ENCODE measurements at places on chromosomes 3 and 15.

- no peak for DNase-seq
Observed at GRCh38 chr3:177642042-177642803, 444.9 kb upstream of the TBL1XR1 start.

GRCh38 chr3:71893702-71894479 lies 108.9 kb upstream of the PROK2 start:
- DNase-seq, result no peak

DNA sequence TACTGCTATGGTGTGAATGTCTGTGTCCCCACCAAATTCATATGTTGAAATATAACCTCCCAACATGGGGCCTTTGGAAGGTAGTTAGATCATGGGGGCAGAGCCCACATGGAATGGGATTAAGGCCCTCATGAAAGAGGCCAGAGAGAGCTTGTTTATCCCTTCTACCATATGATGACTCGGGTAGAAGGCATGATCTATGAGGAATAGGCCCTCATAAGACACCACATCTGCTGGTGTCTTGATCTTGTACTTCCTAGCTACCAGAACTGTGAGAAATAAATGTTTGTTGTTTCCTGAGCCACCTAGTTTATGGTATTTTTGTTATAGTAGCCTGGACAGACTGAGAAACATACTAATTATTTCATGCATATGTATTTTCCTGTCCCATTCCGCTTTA lies 51.9 kb downstream of the WWTR1 start:
- DNase-seq, result no peak

GRCh38 chr15:80442728-80443403 lies 38.7 kb downstream of the ARNT2 start:
- no peak for DNase-seq

- DNase-seq, result no peak
Observed at GRCh38 chr15:52715411-52715810, 36.2 kb upstream of the ATOSA start.

DNA sequence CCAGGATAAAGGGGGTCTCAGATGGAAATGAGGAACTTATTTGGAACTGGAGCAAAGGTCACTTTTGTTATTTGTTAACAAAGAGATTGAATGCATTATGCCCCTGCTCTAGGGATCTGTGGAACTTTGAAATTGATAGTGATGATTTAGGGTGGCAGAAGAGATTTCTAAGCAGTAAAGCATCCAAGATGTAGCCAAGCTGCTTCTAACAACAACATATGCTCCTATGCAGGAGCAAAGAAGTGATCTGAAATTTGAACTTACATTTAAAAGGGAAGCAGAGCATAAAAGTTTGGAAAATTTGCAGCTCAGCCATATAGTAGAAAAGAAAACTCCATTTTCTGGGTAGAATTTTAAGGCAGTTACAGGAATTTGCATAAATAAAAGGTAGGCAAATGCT lies 30.3 kb upstream of the CCDC50 start:
- no peak for DNase-seq

- DNase-seq, result no peak
Observed at GRCh38 chr3:44061961-44062360, 179.7 kb upstream of the TOPAZ1 start.

DNA sequence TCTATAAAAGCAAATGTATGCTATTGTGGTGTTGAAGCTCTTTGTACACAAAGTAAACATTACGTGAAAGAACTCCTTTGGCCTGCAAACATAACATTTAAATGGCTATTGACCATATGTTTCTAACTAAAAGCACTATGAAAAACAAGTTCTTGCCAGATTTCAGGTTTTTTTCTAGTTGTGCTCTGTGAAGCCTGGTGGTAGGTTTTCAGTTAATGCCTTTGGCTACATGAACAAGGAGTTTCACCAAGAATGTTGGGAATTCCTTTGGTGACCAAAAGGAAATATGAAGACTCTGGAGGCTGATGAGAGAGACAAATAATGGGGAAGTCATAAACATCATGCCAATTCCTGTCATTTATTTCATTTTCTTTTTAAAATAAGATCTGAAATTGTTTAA lies 66.0 kb downstream of the RBMS3 start:
- no peak for DNase-seq

GRCh38 chr3:171829841-171830517 lies 13.2 kb upstream of the TMEM212 start:
- no peak for DNase-seq

DNA sequence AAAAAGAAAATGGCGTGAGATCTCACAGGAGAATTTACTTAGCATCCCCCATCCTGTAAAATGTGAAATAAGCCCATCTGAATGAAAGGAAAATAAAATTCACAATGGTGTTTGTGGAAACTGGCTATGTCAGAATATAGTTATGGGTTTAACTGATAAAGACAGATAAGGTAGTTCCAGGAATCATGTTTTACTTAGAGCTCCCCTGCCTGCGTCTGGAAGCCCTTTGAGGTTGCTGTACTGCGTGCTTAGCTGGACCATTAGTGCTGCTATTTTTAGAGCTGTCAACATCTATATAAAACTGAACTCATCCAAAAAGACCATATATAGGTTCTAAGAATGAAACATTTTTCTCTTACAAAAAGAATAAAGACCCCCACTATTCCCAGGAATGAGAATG lies 130.8 kb downstream of the LSAMP start:
- no peak for DNase-seq

GRCh38 chr15:65132878-65133547 lies 595 bp downstream of the PDCD7 start:
- DNase-seq, result peak; percentile 39

DNA sequence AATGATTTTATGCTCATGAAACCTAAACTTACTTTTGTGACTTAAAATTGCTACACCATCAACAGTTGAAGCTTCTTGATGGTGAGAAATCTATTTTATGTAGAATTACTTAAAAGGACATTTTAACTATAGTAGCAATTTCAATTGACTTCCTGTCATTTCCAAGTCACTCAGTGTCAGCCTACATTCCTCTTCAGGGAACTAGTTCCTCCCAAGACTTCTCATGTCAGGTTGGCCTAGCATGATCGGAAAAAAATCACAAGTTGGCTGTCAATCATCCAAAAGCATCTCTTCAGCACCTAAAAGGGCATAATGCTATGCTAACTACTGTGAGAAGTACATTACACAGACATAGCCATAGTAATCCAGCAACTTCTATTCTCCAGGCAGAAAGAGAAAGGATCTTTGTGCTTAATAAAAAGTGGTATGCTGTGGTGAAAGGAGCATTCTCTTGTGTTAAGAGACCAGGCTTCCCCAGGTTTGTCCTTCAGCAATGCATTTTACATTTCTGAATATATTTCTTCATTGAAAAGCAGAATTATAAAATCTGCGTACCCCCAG lies 893.7 kb downstream of the AGBL1 start:
- no peak for DNase-seq

- no peak for DNase-seq
Observed at GRCh38 chr15:46786590-46787285, 930.6 kb upstream of the SEMA6D start.

GRCh38 chr15:95929232-95929846 lies 401.2 kb upstream of the NR2F2 start:
- DNase-seq, result peak; percentile 1

GRCh38 chr15:33354411-33354810 lies 43.6 kb downstream of the RYR3 start:
- no peak for DNase-seq

- no peak for DNase-seq
Observed at GRCh38 chr3:87313641-87314040, 37.3 kb upstream of the POU1F1 start.

DNA sequence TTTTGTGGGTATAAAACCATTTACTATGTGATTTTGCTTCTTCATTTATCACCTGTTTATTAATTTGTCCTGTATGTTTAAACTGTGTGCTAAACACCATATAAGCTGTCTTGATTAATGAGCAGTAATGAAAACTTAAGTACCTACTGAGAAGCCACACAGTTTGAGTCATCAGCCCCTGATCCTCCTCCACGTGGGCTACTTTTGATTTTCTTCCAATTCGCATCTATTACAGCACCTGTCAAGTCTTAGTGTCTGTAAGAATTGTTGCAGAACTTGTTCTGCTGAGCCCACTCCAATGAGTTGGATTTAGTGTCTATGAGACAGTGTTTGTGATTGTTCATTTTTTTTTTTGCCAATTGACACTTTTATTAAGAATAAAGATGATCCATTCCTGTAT lies 16.8 kb downstream of the EPHA6 start:
- DNase-seq, result no peak

DNA sequence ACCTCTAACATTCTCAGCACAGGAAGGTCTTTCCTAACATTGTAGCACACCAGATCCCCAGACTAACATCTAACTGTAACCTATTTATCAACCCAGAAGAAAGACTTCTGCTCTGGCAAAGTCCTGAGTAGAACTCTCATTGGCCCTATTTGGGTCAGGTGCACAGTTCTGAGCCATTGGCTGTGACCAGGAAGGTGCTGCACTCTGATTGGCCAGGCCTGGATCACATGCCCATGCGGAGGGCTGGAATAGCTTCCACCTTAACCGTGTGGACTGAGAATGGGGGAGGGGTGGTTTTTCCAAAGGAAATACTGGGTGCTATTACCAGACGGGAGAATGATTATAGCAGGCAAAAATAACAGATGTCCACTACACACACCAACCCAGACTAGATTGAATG lies 11.5 kb downstream of the FEZF2 start:
- DNase-seq, result no peak

DNA sequence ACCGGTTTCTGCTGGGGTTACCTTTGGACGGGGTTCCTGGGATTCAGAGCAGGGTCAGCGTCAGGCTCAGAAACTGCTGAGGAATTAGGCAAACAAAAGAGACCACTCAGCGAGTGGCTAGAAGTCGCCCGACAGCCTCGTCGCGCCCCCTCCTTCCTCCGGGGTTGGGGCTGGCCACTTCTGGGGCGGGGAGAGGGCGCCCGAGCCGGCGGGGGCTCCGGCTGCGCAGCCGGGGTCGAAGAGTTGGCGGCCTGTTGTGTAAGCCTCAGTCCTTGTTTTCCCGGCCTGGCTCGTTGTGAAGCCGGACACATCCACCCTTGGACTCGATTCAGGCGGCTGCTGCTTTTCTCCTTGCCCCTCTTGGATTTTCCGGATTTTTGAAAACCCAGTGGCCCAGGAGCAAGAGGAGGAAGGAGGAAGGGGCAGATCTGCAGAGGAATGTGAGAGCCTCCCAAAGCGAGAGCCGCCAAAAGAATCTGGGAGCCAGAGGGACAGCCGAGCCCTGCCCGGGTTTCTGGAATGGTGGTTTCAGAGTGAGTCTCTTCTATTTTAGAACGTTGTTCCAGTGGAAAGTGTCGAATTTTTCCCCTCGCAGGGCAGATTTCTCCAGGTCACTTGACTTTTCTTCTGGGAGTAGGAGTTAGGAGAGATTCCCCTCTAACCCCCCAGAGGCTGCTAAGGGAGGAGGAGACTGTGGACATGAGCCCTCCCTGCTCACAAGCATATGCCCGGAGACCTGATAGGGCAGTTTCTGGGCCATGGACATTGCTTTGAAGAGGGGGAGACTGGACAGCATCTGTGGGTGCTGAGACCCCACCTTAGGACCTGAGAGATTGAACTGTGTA lies 666 bp downstream of the SNX33 start:
- no peak for DNase-seq

DNA sequence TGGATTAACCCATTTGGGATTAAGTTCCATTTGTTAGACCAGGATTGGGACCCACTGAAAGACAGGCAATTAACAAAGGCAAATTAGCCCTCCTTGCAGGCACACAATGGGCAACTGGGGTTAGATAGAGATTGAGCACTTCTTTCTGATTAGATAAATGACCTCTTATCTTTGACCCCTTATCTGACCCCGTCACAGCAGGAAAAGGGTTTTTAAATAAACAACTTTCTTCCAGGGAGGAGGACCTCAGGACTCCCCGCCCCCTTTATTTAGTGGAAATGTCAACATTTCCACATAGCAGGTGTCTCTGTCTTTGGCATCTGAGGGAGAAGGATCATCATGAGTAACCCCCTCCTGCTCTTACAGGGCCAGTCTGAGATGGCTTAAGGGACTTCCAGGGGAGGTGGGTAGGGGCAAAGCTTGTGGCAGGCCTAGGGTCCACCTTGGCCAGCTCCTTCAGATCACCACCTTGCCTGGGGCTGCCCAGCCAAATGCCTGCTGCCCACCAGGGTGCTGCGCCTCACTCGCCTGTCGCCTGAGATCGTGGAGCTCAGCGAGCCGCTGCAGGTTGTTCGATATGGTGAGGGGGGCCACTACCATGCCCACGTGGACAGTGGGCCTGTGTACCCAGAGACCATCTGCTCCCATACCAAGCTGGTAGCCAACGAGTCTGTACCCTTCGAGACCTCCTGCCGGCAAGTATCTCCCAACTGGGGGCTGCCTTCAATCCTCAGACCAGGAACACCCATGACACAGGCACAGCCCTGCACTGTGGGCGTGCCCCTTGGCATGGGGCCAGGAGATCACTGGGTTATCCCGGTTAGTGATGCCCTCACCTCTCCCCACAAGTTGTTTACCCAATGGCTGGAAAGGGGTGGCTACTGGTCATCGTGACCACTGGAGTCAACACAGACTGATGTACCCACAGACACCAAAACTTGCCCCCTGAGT lies 2.6 kb upstream of the WDR6 start:
- no peak for DNase-seq

DNA sequence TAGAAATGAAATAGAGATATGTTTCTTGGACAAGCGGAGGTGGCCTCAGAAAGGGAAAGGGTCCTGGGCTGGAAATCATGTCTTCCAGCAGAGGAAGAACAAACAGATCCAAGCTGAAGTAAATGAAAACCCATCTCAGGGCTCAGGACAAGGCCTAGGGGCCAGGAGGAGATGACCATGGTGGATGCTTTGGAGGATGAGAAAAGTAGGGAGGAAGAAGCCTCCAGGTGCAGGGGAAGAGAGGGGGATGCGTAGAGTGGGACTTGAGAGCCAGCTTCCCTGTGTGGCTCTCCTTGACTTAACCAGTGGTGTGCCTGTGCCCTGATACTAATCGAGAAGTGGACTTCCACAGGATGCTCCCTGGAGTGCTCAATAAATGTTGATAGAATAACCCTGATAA lies 203.2 kb downstream of the FAM43A start:
- DNase-seq, result no peak

DNA sequence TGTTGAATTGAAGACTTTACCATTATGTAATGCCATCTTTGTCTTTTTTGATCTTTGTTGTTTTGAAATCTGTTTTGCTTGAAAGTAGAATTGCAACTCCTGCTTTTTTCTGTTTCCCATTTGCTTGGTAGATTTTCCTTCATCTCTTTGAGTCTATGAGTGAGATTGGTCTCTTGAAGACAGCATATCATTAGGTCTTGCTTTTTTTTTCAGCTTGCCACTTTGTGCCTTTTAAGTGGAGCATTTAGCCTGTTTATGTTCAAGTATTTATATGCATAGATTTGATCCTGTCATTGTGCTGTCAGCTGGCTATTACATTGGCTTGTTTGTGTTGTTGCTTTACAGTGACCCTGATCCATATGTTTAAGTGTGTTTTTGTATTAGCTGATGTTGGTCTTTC lies 131.8 kb downstream of the ZIC1 start:
- DNase-seq, result no peak
